ENCODE measurements at places on chromosomes 13 and 19.

DNA sequence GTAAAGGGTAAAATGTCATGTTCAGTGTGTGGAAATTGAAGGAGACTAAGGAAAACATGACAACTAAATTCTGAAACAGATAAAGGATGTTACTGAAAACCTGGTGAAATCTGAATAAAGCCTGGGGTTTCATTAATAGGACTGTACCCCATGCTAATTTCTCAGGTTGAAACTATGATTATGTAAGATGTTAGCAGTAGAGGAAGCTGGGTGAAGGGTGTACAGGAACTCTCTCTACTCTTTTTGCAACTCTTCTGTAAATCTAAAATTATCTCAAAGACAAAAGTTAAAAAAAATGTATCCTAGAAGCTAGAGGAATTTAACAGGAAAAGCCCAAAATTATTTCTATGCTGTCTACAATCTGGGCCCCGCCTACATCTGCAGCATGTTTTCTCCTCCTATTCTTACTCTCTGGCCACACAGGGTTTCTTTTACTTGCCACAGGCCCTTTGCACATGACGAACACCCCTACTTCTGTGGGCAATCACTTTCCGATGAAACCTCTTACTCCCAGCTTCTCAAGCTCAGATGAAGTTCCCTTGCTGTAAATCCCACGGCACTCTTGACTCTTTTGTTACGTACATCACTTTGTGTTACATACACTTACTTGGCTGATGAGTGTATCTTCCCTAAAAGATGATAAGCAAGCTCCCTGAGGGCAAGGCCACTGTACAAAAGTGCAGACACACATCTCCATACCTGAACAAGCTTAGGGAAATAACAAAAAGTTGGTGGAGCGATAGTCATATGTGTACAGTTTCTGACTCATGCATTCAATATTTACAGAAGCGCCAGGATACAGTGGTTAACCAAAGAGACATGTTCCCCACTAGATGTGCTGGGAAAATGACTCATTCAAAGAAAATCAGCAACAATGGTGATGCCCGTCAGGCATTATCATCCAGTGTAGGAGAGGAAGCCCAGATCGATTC is 32.6 kb downstream of the RUBCNL start:
- no peak for DNase-seq

- DNase-seq = no peak
These were observed 489 bp upstream of the ZNF653 start for GRCh38 chr19:11506101-11506555.

DNA sequence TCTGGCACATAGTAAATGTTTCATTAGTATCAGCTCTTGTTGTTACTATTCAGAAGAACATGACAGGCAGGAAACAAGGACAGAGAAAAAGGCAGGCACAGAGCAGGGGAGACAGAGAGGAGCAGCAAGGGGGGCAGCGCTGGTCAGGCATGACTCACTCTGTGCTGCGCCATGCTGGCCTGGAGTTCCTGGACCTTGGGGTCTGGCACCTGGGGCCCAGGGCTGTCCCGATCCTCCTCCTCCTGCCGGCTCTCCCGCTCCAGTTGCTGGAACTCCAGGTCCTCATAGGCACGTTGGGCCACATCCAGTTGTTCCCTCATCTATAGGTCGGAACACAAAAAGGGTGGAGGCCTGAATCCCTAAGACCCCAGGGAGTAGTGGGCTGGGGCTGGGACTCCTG is 7.6 kb downstream of the PHLDB3 start:
- no peak for DNase-seq

DNA sequence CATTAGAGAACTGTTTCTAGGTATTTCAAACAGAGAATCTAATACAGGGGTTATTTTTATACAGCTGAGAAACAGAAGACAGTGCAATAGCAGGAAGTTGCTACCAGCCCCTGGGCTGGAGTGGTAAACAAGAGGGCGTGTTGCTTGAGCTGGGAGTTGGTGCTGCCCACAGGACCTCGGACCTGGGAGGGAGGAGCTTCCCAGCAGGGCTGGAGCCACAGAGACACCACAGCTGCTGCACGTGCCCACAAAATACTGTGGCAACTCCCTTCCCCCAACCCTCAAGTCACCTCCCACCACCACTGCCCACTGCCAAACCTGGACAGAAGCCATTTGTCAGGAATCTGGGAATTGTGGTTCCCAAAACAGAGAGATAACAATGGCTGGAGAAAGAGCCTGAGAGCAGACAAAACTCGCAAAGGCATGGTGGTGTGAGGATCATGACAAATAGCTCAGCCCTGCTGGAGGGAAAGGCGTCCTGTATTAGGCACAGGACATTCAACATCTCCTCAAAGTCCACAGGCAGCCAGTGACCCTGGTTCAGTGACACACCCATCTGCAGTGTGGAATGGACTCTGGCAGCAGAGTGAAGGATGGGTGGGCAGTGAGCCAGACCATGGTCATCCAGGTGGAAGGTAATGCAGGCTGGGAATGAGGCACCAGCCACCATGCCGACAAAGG is 57.2 kb downstream of the SPATA13 start:
- no peak for DNase-seq

- no peak for DNase-seq
These were observed 30.3 kb upstream of the CEACAM4 start for GRCh38 chr19:41657157-41657556.

GRCh38 chr19:36030264-36031148 is 2.2 kb downstream of the CLIP3 start:
- no peak for DNase-seq

GRCh38 chr13:95025116-95025515 is 276.1 kb downstream of the ABCC4 start:
- no peak for DNase-seq

- DNase-seq = no peak
These were observed 242.6 kb downstream of the DCT start for GRCh38 chr13:94236872-94237271.

- no peak for DNase-seq
These were observed 12.7 kb downstream of the ATP4B start for GRCh38 chr13:113645329-113645728.

DNA sequence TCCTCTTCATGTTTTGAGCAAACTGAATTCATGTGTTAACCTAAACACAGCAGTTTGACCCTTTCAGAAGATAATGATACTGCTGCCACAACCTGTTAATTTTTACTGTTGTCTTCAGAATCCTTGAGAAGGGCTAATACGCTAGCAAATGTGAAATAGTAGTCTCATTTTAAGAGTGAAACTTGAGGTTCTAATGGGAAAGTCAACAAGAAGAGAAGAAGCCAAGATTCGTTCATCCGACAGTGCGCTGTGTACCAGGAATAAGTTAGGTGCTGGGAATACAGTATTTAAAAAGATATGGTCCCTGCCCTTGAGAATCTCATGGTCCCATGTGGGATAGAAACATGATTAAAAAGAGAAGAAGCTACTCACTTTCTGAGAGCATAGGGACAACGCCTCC is 134.4 kb downstream of the KL start:
- no peak for DNase-seq

DNA sequence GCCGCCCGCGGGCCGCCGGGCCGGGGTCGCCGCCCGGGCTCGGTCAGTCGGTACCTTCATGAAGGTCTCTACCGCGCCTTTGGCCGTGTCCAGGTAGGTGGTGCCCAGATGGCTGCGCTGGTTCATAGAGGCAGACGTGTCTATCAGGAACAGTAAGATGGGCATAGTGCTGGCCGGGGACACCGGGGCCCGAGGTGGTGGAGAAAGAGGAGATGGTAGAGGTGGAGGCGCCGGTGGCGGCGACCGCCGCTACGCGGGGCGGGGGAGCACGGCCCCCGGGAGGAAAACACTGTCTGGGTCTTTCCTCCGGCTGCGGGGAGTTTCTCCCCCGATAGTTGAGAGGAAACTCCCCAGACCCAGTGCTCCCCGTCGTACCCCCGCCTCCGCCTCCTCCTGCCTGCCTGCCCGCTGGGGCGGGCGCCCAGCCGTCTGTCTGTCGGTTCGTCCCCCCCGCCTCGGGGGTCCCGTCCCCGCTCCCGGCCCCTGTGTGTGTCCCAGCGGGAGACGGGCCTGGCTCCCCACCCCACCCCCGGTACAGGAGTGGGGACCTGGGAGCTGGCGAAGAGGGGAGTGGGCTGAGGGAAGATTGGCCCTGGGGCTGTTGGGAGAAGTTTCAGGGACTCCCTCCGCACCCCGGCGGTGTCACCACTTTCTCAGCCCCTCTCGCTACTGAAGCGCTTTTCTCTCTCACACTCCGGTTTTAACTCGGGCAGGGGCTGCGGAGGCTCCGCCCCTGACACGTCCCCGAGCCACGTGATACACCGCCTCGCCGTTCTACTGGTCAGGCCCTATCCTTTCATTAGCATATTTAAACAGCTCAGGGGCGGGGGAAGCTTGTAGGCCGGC is at the start of gene INTS6:
INTS6 (minus strand) TSS at position 676 of the 846 bp plus-strand sequence; CDS start at position 165, 511 bp downstream.
- peak; percentile 99 for DNase-seq

- DNase-seq = no peak
These were observed 272.0 kb downstream of the FOXO1 start for GRCh38 chr13:40394304-40394985.

GRCh38 chr13:22848539-22849052 is 332.2 kb upstream of the SGCG start:
- no peak for DNase-seq

DNA sequence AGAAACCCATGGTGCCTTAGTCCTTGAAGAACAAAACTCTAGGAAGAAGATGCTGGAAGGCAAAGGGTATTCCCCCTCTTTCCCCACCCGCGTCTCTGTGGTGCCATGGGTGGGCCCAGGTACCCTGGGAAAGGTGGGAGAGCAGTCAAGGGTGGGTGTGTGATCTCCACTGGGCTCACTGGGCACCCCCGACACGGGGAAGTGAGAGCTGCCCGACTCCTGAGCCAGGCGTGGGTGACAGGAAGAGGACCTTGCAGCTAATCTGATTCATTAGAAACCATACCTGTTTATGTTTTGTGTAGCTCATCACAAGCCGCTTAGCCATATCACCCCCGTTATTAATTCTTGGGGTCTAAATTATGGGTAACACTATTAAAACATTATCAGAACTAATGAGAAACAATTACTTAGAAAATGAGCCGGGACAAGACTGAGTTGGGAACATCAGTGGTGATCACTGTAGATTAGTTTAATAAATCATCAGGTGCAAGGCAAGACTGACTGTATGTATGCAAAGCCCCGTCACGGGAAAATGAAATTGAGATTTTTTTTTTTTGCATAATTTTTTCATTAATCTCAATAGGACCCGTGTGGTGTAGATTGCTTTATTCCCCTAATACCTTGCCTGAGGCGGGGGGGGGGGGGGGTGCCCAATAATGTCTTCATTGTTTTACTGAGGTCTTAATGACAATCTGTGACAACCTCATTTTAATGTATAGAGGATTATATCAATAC is 77.3 kb downstream of the ZIC5 start:
- no peak for DNase-seq

- DNase-seq = no peak
These were observed 277.8 kb upstream of the SLITRK5 start for GRCh38 chr13:87393358-87393757.

GRCh38 chr19:19543101-19543500 is 5.0 kb downstream of the CILP2 start:
- DNase-seq = no peak

DNA sequence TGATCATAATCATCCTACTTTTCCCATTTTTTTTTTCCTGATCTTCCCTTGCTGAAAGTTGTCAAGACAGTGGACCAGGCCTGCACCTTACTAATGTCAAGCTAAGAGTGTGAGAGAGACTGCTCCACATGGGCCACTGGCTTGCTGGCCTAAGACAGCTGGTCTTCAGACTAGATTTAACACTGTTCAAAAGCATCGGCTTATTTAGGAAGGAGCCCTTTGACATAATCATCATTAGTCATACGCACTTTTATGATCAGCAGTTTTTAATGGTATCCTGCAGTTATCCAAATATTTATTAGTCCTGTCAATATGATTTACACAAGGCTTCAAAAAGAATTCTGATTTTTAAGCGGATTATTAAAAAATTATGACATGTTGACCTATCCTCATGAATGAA is 270.6 kb downstream of the DNAJC15 start:
- no peak for DNase-seq

DNA sequence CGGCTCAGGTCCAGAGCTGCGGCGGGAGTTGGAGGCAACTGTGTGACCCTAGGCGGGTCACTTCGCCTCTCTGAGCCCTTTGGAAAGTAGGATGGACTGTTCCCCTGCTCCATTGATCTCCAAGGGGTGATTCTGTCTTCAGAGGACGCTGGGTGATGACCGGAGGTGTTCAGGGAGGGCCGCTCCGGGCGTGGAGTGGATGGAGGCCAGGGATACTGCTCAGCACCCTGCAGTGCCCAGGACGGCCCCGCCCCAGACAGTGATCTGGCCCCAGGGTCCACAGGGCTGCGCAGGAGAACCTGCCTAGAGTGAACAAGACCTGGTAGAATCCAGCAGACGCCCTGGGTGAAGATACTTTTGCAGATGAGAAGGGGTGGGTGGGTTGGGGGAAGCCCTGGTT is 7.0 kb downstream of the NCLN start:
- DNase-seq = no peak

- DNase-seq = no peak
These were observed 18.6 kb upstream of the POSTN start for GRCh38 chr13:37617173-37617572.

DNA sequence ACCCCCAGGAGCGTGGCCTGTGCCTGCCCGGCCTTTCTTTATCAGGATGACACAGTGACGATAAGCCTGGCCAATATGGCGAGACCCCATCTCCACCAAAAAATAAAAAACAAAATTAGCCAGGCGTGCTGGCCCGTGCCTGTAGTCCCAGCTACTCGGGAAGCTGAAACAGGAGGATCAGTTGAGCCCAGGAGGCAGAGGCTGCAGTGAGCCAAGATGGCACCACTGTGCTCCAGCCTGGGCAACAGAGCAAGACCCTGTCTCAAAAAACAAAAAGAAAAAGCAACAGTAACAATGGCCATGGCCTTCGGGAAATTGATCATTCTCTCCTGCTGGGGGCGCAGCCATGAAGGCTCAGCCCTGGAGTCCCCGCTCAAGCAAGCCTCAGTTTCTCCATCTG is 11.1 kb downstream of the PEX11G start:
- no peak for DNase-seq

DNA sequence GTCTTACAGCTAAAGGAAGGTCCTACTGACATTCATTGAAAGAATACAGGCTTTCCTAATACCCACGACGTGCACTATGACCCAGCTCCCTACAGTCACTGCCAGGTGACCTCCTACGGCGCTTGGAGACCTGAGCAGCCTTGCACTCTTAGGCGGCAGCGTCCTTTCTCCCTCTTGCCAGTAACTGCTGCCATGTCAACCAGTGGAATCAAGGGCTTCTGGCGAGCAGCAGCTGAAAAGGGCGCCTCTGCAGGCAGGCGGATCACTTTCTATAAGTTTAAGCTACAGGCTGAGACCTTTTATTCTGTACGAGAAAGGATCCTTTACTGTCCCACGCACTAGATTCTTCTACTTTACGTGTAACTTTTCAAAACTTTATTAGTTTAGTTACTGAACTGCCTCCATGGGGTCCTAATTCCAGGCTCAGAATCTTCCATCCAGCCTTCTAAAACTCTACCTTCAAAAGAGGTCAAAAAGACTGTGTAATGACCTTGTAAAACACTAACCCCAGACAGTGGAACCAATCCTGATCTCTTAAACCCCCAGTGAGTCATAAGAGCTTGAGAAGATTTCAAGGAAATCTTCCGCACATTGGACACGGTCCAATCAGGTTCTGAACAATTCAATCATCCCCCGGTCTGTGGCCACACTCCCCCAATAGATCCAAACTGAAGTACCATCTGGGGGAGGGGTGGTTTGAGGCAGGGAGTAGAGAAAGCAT is 1.9 kb downstream of the KCTD12 start:
- DNase-seq = no peak
